NCI-H2227 treated with DMSO at 0.1 percent for 48 hours (cell line): ENCODE measurements at places on chromosomes 7 and 10.
A peak's percentile ranks its signal among the peaks of the same experiment; 100 is the strongest.

DNA sequence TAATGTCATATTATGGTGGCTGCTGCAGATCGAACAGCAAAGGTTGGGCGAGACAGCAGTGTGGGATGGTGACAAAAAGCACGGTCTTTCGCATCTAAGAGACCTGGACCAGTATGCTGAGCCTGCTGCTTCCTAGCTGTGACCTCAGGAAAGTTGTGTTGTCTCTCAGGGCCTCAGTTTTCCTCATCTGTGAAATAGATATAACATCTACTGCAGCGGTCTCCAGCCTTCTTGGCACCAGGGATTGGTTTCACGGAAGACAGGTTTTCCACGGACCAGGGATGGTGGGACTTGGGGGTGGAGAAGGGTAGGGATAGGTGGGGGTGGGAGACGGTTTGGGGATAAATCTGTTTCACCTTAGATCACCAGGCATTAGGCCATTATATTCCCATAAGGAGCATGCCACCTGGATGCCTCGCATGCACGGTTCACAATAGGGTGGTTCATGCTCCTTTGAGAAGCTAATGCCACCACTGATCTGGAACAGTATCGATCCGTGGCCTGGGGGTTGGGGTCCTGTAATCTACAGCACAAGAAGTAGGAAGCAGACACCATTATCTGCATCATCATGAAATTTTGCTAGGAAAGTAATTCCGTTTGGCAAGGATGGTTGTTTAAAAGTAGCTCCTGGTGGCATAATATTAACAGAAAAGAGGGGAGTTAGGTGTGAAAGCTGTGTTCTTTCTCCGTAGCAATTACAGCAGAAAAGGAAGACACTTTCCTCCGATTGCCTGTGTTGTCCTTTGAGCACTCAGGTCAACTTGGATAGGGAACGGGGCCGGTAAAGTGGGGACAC, 10.8 kb downstream of the KLF6 start:
- no peak for DNase-seq

DNA sequence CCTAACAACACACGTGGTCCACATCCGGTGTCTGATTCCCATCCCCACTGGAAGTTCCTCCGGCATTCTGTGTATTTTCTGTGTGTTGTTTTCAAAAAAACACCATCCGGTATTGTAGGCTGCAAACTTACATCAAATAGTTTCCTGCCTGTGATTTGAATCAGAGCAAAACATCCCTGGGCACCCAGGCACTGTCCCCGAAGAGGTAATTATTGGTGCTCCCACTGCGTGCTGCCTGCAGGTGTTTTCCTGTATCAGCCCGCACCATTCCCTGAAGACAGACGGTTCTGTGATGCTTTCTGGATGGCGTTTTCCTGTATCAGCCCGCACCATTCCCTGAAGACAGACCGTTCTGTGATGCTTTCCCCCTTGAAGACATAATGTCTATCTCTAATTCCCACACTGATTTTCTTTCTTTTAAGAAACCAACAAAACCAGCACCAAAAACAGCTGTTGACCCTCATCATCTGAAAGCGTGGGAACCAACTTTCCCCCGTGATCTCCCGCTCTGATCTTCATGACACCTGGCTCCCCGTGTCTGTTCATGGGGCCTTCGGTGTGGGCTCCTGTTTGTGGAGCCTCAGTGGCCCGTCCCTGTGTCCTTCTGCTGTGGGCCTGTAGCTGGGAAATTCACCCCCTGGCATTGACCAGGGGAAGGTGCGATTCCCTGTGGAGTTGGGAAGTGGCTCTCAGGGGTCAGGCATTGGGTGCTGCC, 205.3 kb downstream of the ADARB2 start:
- no peak for DNase-seq

DNA sequence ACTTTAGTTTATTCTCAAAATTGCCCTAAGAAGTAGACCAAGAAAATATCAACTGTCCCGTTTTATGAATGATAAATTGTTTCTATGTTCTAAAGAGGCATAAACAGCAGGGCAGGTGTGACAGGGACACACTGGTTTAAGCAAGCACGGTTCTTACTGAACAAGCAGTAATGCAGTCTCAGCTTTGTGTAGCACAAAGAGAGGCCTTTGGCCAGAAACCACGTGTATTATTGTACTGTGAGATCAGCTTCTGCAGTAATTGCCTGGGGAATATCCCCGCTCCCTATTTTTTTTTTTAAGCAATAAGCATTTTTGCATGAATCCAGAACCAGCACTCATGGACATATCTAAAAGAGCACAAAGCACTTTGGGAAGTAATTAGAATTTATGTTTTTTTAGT, 255.4 kb downstream of the WDR11 start:
- no peak for DNase-seq

GRCh38 chr10:15131330-15131729, 34.2 kb downstream of the RPP38 start:
- no peak for DNase-seq

DNA sequence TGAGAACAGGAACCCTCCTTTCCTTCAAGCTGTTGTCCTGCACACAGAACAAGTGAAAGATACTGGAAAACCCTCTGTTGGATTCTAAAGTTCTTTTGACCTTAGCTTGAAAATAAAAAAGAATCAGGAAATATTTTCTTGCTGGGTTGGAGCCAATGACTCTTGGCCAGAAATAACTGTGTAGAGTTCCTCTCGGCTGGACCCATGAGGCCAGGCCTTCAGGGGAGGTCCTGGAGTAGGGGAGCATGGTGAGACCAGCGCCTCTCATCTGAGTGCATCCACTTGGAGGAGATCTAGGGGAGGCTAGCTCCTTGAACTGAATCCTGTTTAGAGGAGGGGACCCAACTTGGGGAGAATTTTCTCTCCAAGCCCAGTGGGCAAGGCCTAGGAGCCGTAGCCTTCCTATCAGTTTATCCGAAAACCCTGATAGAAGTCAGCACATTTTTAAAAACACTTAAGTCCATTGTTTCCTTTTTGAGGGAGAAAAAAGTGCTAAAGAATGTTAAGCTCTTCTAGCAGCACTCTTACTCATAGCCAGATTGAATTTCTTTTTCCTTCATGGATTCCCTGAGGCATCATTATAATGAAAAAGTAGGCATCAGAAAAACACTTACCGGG, 635.7 kb upstream of the ANKRD30A start:
- no peak for DNase-seq

DNA sequence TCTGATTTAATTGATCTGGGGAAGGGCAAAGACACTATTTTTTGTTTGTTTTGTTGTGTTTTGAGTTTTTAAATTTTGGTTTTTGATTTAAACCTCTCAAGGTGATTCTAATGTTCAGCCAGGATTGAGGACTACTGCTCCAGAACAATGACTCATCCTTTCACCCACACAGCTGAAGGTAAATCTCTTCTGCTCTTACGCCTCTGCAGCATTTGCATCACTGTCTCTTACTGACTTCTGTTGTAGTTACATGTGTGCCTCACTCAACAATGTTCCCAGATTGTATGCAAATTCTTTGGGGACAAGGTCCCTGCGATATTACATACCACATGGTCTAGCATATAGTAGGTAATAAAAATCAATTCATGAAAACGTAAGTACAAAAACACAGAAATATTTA, 467.5 kb upstream of the LRRN3 start:
- DNase-seq = no peak

GRCh38 chr7:137592232-137592896, 248.8 kb upstream of the PTN start:
- DNase-seq = peak; percentile 66

- no peak for DNase-seq
Measured at GRCh38 chr10:49611816-49612512, 1.9 kb downstream of the SLC18A3 start.

- DNase-seq = no peak
Measured at GRCh38 chr7:134440067-134440466, 18.8 kb downstream of the AKR1B1 start.

DNA sequence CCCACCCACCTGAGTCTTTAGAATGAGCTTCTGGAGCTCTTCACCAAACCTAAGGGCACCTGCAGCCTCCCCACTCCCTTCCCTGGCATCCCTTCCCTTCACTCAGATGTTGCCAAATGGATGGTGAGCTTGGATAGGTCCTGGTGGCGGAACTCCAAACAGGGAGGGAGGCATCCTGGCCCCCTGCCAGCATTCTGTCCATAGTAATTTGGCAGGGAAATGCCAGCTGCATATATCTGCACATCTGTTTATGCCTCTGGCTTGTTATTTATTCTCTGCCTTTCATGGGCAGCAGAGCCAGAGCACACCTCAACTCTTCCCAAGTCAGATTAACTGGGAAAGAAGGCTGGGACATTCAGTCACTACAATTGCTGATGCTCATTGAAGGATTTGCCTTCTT, 18.1 kb downstream of the KAZALD1 start:
- no peak for DNase-seq

- DNase-seq = no peak
Measured at GRCh38 chr7:46279290-46279689, 358.2 kb upstream of the IGFBP3 start.

- DNase-seq = no peak
Measured at GRCh38 chr10:35506741-35507140, 98.4 kb upstream of the GJD4 start.

- DNase-seq = no peak
Measured at GRCh38 chr10:8453587-8453986, 399.1 kb downstream of the GATA3 start.

DNA sequence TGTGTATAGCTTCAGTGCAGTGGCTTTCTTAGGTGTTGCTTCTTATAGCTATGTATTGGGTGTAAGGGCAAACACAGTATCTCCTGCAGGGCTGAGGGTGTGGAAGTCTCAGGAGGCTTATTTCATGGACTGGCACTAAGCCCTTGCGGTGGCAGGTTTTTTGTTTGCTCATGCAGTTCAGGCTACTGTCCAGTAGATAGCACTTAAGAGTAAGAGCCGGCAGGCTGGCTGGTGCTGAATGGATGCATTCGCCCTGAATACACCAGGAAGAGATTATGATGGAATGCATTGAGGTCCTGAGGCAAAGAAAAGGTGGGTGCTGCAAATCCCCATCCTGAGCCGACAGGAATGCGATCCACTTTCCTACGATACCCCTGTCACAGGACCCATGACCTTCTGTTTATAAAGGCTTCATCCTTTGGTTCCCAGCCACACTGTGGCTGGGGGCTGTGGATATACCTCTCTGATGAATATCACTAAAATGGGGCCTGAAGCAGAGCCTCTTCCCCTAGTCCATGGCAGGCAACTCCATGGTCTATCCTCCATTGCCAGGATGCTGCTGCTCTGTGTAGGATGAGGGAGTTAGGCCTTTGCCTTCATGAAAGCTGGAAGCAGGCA, 44.9 kb downstream of the ANXA8 start:
- DNase-seq = no peak

DNA sequence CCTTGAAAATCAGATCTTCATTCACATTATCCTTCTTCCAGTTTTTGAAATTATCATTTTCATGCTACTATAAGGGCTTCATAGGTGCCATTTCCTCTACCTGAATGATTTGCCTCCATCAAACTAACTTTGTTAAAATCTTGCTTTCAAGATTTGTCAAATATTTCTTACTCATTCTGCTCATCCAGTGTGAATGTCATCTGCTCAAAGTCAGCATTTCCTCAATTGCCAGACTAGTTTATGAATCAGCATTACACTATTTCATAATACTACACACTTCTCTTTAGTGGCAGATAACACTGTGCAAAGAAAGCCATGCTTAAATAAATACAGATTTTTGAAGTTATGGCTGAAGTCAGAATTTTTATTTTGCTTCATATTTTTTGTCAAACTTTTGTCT, 21.3 kb upstream of the LIPF start:
- no peak for DNase-seq

DNA sequence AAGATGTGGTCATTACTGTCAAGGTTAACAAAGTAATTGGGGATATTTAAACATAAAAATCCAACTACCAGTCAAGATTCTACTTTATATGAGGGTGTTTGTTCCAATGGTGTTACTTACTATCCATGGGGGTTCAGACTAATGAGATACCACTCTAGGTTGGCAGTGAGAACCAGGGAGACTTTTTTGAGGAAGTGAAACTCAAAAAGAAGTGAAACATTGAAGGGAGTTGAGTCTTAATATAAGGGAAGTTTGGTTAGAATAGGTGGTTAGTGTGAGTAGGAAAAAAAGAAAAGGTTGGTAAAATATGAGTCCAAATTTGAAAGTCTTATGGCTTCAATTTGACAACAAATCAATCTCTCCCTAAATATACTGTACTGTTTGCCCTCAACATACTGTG, 123.6 kb upstream of the ANK3 start:
- DNase-seq = no peak

DNA sequence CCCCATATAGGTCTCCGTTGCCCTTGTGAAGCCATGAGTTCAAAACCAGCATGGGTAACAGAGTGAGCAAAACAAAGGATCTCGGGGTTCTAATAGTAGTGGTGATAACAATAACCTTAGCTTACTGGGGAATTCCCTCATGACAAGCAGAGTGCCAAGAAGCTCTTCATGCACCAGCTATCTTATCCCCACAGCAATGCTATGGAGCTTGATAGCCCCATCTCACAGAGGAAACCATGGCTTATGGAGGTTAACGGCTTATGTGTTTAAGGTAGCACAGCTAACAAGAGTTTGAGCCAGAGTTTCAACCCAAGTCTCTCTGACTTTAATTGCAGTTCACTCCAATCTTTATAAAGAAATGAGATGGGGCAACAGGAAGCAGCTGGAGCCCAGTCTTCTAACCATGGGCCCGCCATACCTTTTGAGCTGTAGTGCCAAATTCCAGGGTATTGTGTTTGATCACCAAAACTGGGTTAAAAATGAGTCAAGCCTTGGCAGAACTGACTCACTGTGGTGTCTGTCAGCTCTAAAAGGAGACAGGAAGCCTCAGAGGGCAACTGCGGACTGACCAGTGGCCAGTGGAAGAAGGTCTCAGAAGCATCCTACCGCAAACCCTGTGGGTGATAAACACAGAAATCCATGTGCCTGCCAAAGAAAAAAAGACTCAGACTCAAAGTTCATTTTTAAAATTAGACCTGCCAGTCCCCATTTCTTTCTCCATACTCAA, 16.5 kb upstream of the PLAU start:
- no peak for DNase-seq

GRCh38 chr7:92737706-92738105, 98.7 kb downstream of the CDK6 start:
- DNase-seq = no peak

DNA sequence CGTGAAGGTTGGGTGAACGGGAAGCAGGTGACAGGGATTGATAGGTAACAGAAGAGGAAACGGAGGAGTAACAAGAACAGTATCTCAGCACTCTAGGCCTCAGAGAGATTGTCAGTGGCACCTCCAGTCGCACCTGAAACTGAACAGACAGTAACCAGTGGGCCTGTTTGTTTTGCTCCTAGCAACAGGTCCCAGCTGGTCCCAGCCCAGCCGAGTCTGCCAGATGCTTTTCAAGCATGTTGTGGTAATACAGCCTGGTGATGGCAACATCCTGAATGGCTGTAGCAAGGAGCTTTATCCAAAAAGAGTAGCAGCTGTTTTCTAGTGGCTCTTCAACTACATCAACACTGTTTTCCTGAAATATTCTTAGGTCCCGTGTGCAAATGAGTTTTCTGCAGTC, 4.7 kb downstream of the CACNB2 start:
- DNase-seq = no peak

DNA sequence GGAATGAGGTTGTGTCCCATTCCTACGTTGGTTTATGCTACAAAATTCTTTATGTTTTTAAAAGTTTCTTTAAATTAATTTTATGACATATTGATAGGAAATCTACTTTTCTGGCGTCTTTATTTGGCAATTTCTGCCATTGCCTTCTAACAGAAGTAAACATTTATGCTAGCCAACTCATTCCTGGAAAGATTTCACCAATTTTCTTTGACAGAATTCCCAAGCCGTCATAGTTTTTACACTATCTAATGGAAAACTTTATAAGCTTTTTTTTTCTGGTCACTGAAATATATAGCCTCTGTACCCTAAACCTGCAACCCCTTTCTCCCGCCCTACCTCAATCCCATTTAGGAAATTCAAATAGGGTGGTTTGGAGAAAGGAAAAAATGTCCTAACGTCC, 6.1 kb upstream of the TCAF1 start:
- no peak for DNase-seq

- no peak for DNase-seq
Measured at GRCh38 chr10:74824900-74825370, 1.5 kb upstream of the KAT6B start.
